ENCODE measurements at places on chromosomes 1 and 21. TPM values are rescaled to one million over a fixed set of nuclear protein-coding genes. Genes with fewer than 3 reads are reported as not detected.

Gene ADAMTSL4
- 6.1 TPM for total RNA-seq

Gene MLLT11
- total RNA-seq = 13.0 TPM

Gene SAMD13
- total RNA-seq = 0.61 TPM

Gene OR2T11
- not detected for total RNA-seq

GRCh38 chr1:24455272-24455671 is 39.7 kb downstream of the NIPAL3 start:
- no peak for DNase-seq

DNA sequence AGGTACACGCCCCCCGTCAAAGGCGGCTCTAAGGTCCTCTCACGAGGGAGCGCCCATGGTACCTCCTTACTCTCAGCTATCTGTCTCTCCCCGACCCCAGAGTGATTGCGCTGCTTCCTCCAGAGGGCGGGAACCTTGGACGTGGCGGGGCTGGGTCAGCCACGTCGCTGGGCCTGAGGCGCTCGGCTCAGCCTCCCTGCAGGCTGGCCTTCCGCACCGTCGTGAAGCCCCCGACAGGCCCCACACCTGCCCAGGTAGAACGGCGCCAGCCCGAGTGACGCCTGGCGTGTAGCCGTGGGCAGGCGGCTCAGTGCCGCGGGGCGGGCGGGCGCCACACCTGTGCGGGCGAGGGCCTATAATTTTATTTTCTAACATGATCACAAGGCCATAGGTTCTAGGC is 122.2 kb upstream of the BEND5 start:
- DNase-seq = peak; percentile 67

DNA sequence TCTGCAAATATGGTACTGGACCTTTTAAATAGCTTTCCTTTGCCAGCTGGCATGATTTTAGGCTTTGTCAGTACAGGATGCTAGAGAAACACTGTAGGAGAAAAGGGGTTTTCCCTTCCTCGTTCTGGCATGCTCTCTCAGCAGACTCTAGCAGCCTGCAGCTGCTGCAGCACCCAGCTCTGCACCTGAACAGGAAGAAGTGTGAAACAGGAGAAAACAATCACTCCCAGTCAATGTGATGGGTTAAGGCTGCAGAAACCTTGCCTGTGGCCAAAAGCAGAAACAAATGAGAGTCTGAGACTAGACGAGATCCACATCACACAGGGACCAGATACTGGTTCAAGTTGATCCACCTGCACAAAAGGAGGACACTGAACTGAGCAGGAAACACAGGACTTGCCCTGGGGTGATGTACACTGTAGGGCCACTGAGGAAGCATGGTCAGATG is 21.2 kb downstream of the OVGP1 start:
- no peak for DNase-seq

GRCh38 chr1:18723701-18724411 is 93.2 kb downstream of the PAX7 start:
- DNase-seq = no peak

DNA sequence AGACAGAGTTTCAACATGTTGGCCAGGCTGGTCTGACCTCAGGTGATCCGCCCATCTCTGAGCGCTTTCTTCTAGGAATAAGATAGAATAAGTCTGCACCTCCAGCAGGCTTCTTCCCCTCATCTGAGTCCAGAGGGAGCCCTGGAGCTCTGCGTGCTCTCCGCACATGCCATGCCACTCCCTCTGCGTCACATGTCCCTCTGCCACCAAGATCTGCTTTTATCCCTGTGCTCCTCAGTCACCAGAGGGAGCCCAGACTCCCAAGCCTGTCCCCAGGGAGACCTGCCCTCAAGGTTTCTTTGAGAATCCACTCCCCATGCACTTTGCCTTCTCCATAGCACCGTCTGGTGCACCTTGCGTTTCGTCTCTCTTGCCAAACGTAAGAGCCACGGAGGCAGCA is 213.0 kb downstream of the CAMTA1 start:
- DNase-seq = peak; percentile 86

GRCh38 chr1:107689733-107690132 is 275.2 kb downstream of the VAV3 start:
- no peak for DNase-seq

GRCh38 chr1:224300346-224300745 is 29.6 kb downstream of the NVL start:
- no peak for DNase-seq

- no peak for DNase-seq
These were observed 4.5 kb downstream of the FOXE3 start for GRCh38 chr1:47420547-47420946.

DNA sequence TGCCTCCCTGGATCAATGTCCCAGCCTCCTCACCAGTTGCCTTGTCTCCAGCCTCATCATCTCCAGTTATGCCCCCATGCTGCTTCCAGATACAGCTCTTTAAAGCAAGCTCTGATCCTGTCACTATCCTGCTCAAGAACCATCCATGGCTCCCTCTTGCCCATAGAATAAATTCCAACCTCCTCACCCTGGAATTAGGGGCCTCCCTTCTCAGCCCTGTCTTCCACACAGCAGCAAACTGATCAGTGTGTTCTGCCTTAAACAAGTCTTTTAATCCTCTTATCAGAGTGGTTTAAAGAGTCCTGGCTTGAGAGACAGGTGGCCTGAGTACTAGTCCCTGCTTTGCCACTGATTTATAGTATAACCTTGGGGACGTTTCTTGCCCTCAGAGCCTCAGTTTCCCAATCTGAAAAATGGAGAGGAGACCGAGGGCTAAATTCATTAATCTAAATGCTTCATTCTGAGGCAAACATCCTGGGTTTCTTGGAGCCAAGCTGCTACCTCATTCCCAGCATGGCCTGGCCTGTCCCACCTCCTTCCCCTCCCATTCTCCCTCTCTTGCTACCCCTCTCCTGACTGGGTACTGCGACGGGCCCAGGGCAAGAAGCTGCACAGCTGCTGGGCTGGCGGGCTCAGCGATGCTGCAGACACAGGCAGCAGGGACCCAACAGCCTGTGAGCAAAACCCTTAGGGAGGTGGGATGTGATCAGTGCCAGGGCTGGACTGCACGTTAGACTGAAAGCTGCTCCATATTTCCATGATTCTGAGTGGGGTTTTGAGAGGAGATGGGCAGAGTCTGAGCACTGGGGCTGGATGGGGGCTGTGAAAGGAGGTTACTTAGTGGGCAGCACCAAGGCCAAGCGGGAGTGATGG is 221.4 kb downstream of the PTPRU start:
- no peak for DNase-seq

- peak; percentile 34 for DNase-seq
These were observed 2.3 kb downstream of the KCNC4 start for GRCh38 chr1:110212169-110213142.

- DNase-seq = no peak
These were observed 1.6 kb upstream of the DYRK3 start for GRCh38 chr1:206633708-206634121.
